ENCODE measurements at places on chromosomes 6 and 20.

DNA sequence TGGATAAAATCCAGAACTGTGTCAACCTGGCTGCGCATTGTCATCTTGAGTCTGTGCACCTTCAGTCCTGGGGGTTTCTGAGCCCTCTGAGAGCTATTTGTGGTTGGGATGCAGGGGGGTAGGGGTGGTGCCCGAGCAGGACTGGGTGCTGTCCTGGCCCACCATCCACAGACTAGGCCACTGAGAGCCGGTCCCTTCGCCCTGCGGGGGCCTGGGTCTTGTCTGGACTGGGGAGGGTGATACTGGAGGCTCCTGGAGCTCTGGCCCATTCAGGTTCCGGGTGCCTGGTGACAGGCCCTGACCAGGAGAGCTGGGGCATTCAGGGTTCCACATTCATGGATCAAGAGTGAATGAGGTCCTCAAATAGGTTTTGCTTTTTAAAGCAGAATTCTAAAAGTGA is 20.9 kb downstream of the SPDEF start:
- no peak for DNase-seq

DNA sequence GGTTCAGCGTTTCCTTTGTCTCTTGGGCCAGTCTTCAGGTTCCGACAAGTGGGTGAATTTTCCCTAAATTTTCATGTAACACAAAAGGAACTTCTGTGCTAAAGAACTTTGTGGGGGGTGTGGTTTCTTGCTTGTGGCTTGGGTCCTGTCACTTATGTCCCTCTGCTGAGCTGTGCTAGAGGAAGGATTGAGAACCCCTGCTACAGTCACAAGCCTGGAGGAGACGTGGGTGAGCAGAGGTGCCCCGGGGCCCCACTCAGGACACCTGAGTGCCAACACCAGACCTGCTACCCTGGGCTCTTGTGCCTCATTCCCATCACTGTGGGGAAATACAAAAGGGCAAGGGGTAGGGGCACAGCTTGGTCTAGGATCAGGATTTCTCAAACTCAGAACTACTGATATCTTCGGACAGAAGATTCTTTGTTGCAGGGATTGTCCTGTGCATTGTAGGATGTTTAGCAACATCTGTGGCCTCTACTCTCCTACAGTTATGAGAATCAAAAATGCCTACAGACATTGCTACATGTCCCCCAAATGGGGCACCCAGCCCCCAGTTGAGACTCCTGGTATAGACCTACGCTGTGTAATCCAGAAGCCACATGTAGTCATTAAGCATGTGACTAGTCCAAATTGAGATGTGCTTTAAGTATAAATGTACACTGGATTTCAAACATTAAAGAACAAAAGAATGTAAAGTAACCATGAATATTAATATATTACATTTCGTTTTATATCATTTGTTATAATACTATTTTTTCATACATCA is 128.7 kb downstream of the LY86 start:
- no peak for DNase-seq

- DNase-seq, result no peak
Measured at GRCh38 chr20:4112481-4113421, 97.4 kb upstream of the RNF24 start.

DNA sequence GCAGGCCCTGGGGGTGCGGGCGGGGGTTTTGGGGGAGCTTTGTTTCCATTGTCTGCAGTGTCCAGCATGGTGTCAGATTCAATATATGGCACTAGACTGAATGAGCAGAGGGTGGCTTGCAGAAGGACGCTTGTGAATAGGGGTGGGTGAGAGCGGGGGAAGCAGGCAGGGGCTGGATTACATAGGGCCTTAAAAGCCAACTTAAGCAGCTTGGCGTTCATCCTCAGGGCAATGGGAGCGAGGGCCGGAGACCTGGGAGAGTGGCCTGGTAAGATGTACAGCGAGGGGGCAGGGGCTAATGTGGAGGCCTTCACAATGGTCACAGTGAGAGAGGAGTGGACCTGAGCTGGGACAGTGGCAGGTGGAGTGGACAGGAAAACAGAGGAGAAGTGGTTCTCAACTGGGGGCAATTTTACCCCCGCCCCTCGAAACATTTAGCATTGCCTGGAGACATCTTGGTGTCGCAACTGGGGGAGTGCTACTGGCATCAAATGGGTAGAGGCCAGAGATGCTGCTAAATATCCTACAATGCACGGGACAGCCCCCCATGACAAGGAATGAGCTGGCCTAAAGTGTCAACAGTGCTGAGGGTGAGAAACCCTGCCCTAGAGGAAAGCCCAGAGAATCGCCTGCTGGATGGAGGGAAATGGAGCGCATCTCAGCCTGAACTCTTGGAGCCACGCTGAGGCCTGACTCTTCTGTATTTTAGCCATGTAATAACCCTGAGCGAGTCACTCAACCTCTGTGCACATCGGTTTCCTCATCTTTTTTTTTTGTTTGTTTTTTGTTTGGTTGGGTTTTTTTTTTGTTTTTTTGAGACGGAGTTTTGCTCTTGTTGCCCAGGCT is 15.1 kb upstream of the BAK1 start:
- DNase-seq, result no peak

DNA sequence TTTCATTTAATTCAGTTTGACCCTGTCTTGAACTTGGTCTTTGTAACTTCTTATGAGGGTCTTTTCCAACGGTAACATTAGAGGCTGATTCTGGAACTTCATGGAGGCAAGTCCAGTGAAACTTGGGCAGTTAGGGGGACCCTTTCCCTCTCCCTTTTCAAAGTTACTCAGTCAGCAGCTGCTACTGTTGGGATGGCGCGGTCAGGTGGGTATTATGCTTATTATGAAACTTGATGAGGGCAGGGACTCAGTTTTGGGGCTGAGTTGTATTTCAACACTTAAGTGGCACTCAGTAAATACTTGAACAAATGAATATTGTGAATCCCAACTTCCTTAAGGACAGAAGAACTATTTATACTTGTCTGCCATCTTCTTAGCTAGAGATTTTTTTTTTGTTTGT is 20.8 kb downstream of the TOP1 start:
- DNase-seq, result no peak
